ENCODE measurements at places on chromosomes 7 and 10. TPM values are rescaled to one million over a fixed set of nuclear protein-coding genes. Genes with fewer than 3 reads are reported as not detected.

The ZMIZ1 gene
- 47.0 TPM for total RNA-seq

The OR2A25 gene
- total RNA-seq: not detected

The MYH16 gene
- not detected for total RNA-seq

The TNRC18 gene
- total RNA-seq: 56.5 TPM
